Breast epithelium (tissue), 4 donors: ENCODE measurements at places on chromosomes 16 and 17.
A peak's percentile ranks its signal among the peaks of the same experiment; 100 is the strongest.

DNA sequence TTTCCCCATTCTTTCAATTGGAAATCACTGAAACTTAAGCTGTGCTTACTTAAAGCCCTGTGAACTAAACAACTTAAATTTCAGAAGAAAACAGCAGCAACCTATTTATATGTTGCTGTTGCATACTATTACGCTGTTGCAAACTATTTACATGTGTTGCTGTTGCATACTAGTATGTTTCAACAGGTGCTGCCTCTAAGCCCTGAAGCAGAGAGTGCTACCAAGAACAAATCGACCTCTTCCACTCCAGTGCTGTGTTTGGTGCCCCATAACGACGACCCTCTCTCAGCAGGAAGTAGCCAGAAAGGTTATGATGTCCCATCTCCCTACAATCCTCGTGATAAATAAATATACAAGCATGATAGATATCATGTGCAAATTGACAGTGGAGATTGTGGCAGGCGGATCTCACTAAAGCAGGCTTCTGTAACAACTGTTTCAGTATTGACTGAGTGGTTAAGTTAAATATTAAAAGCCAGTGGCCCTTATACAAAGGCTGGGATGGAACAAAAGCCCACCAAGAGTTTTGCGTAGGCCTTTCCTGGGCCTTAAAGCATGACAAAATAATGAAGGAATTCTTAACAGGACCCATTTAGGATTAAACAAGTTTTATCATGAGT, 5.7 kb upstream of the SCPEP1 start:
- DNase-seq = no peak

GRCh38 chr16:75053791-75054555, 55.1 kb downstream of the ZNRF1 start:
- peak; percentile 91 for DNase-seq

DNA sequence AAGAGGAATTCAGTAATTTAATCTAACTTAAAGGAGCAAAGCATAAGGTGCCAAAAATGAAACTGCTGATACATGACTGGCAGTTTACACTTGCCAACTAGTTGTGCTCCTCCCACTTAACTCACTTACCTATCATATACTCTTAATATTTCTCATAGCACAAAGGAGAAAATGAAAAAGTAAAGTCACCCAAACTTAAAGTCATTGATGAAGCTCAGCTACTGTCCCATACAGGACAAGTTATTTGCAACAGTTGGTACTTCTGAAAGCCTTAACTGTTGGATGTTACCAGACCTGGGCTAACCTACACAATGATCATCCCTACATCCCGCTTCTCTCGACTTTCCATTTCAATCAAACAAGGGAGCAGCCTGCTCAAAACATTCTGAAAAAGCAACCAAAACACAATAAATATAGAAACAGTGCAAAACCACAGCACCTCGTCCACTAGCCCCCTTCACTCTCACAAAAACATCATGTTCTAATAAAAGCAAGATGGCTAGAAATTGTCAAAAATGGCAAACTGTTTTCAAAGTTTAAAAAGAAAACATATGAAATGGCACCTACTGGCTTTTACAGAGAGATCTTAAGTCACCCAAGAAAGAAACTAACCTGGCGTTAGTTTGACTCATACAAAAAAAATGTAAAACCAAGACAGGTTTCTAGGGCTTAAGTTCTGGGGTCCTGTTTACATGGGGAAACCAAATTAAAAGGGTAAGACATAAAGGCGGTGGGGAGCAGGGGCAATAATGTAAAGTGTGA, 868 bp downstream of the MED13 start:
- no peak for DNase-seq

DNA sequence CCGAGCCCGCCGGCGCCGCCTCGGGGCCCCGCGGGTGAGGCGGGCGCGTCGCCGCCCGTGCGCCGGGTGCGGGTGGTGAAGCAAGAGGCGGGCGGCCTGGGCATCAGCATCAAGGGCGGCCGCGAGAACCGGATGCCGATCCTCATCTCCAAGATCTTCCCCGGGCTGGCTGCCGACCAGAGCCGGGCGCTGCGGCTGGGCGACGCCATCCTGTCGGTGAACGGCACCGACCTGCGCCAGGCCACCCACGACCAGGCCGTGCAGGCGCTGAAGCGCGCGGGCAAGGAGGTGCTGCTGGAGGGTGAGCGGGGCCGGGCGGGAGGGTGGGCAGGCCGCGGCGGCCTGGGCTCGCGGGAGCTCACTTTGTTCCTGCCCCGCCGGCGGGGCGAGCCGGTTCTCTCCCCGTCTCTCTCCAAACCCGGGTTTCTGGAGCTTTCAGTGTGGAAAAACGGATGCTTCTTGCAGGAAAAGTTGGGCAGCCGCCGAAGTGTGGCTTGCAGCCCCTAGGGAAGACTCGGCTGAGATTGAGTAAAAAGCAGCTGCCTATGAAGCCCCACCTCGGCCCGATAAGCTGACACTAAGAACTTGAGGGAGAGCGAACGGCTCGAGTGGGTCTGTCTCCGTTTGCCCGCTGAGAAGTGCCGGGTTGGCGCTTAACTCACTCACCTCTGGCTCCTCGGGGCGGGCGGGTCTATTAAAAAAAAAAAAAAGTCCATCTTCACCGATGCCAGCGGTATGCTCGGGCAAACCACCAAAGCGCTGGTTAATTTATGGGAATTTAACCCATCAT, 677 bp downstream of the SNTB2 start:
- DNase-seq = peak; percentile 29
